ENCODE measurements at places on chromosomes 16 and 17.

GRCh38 chr16:86517652-86518258, 7.4 kb downstream of the FOXF1 start:
- DNase-seq, result no peak

- no peak for DNase-seq
These were observed 354.7 kb upstream of the RBFOX1 start for GRCh38 chr16:6977916-6978315.

DNA sequence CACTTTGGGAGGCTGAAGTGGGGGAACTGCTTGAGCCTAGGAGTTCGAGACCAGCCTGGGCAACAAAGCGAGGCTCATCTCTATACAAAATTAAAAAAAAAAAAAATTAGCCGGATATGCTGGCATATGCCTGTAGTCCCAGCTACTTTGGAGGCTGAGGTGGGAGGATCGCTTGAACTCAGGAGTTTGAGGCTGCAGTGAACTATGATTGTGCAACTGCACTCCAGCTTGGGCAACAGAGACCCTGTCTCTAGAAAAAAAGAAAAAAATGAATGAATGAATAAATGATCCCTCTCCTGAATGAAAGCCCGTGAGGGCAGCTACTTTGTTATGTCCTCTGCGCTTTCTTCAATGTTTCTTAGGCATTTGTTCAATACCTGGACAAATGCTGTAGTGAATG, 27.7 kb upstream of the DHX8 start:
- no peak for DNase-seq

DNA sequence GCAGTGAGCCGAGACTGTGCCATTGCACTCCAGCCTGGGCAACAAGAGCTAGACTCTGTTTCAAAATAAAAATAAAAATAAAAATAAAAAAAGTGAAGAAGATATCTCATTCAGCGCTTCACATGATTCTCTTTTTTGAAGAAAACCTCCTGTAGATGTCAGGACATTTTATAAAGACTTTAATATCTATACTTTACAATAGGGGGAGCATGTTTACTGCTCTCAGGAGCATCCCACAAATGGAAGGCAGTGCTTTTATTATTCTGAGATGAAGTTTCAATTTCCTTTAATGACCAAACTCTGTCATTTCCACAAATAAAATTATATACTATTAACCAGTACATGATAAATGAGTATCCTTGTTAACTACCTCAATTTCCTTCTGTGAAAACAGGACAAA, 118.7 kb upstream of the MYOCD start:
- DNase-seq, result no peak

DNA sequence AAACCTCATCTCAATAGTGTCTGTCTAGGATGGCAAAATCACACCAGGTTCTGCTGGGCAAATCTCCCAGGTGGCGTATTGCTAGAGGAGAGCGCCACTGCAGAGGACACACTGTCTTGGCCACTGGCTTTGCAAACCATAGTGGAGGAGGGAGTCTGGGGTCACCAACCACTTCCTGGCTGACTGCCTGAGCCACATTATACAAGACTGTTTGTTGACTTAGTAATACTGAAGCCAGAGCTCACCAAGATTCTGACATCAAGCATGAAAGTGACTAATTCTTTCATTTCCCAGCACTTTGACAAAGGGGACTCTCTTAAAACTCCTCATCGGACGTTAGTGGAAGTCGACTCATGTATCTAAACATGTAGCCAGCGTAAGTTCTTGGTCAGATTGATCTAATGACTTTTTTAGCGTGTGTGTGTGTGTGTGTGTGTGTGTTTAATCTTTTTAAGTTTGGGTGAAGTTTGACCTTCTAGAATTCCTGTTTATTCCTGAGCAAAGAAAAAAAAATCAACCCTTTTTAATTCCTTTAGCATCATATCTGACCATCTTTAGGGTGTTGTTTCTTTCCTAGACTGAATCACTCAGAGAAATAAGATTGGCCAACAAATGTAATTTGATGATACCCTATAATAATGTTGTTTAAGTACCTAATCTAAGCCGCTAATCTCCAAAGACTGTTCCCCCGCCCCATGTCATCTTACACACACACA, 13.7 kb downstream of the PITPNC1 start:
- peak; percentile 83 for DNase-seq

GRCh38 chr17:1154704-1155103, 25.1 kb downstream of the ABR start:
- no peak for DNase-seq

DNA sequence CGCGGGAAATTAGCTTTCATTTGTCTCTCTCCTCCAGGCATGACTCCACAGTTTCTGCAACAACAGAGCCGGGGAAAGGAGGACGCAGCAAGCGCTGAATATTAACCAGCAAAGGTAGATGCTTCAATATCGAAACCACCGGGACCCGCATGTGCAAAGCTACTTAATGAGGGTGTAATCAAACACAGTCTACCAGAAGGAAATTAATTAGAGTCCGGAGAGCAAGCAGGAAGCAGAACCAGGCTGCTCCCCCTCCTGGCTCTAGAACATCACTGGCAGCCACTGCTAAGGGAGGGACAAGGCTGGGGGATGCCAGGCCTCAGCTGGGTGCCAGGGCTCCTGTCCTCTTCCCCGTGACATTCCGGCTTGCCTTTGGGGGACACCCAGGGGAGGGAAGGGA, 21.7 kb downstream of the LRRC75A start:
- DNase-seq, result no peak

All from CD4-positive, alpha-beta T cell treated with Interleukin-2 at 100 ng/mL for 4 hours (primary cell).